ENCODE measurements at places on chromosomes 13 and 19.

- DNase-seq = no peak
These were observed 8.8 kb downstream of the SCEL start for GRCh38 chr13:77544355-77544754.

DNA sequence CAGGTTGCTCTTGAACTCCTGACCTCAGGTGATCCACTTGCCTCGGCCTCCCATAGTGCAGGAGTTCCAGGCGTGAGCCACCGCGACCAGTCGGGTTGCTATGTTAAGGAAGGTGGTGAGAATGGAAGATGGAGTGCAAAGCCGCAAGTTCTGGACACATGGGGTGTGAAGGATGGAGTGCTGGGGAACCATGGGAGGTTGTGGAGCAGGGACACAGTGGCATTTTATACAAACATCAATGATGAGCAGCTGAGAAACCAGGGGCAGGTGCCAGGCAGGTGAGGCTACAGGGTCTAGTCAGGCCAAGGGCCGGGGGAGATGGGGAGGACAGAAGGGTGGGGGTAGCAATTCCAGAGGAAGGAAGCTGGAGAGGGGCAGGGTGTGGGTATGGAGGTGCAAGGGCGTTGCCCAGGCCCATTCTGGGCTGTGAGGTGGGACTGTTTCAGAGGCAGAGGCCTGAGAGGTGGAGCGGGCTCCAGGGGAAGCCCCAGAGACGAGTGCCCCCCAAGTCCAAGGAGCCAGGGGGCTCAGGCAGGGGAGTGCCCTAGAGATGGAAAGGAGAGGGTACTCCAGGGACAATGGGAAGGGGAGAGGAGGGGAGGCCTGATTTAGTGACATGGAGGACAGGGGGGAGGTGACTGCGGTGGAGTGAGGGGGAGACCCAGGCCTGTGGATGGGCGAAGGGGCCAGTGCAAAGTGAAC lies 1.9 kb upstream of the RAX2 start:
- DNase-seq = no peak

DNA sequence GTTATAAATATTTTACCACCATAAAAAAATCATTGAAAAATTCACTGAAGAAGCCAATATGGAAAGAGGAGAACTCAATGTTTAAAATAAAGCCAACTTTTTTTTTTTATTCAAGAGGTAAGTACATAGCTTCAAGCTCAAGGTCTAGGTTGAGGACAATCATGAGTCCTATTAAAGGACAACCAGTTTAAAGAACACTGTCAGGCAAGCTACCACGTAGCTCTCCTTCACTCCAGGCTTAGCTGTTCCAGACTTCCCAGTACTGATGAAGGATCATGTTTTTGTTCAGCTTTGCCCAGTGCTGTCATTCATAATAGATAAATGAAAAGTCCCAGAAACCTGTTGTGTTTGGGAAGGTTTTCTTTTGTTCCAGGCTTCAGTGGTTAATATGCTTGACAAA lies 10.0 kb upstream of the MLNR start:
- no peak for DNase-seq

DNA sequence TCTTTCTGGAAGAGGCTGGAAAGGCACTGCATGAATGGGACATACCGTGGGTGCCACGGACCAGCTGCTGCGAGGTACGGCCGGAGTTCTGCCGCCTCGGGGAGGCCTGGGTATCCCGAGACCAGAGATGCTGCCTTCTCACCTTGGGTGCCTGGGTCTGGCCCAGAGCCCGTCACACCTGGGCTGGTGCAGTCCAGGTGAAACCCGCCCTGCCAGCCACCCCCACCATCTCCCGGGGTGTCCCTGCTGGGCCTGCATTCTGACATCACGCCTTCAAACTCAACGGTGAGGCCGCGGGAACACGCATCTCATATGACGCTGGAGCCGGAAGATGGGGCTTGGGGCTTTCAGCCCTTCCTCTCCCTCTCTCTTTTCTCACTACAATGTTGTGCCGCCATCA lies 98.0 kb downstream of the GADD45B start:
- no peak for DNase-seq

DNA sequence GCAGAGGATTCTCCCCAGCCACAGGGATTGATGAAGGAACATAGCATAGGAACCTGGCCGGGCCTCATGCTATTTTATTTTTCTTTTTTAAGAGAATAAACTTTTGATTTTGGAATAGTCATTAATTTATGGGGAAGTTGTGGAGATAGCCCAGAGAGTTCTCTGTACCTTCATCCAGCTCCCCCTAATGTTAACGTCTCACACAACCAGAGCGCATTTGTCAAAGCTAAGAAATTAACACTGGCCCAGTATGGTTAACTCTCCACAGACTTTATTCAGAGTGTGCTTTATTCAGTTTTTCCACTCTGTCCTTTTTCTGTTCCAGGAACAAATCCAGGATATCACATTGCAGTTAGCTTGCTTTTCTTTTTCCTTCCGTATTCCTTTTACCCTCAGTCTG lies 59.4 kb downstream of the RGCC start:
- no peak for DNase-seq

DNA sequence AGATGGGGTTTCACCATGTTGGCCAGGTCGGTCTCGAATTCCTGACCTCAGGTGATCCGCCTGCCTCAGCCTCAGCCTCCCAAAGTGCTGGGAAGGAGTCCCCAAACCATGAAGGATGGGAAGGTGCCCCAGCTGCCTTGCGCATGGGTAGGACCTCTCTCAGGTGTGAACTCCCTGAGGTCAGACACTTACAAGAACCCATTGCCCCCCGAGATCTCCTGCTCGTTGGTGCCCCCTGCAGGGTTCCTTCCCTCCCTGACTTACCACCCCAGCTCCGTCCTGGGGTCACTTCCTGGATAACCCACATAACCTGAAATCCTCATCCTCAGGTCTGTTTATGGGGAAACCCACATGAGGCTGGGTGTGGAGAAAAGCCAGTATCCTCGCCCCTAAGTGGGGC lies 41.7 kb downstream of the UNC13A start:
- no peak for DNase-seq

- DNase-seq = no peak
These were observed 30.9 kb upstream of the CYP2B6 start for GRCh38 chr19:40960062-40960685.

GRCh38 chr19:45115809-45116615 lies 23.0 kb downstream of the PPP1R37 start:
- DNase-seq = no peak

DNA sequence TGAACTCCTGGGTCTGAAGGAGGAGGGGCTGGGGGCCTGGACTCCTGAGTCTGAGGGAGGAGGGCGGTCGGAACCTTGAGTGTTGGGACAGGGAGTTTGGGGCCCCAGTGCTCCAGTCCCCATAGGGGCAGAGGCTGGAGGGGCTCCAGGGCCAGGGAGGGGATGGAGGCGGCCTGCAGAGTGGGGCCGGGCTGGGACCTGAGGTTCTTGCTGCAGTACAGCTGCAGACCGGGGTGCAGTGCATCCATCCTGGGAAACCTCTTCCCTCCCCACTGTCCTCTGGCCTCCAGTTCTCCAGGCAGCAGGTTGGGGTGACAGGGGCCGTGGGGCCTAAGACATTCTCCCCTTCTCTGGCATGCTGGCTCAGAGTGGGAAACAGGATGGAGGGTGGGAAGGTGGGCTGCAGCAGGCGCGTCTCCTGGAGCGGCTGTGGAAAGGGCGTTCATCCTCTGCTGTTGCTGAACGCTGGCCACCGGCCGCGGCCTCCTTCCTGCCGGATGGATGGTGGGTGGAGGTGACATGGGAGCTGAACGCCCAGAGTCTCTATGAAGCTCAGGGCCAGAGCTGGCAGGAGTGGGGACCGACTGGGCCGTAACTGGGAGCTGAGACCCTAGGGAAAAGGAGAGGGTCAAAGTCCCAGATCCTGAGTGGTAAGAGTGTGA lies 1.6 kb downstream of the BRSK1 start:
- DNase-seq = no peak

- DNase-seq = no peak
These were observed 18.6 kb upstream of the TIMM44 start for GRCh38 chr19:7961920-7962626.

DNA sequence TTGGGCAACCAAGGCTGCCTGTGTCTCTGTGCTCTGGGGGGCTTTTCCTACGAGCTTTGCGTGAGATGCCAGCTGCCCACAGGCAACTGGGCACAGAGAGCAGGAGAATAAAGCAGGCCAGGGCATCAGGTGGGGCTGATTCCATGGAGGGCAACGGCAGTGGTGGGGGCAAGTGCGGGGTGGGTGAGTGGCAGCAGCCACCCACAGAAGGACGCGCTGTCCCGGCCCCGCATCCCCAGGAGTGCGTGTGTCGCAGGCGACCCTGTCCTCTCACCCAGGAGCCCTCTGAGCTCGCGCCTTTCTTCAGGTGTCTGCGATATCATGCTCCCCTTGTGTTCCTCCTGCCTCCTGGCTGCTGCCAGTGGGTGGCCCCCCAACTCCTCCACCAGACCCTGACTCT lies 67.4 kb downstream of the MCF2L start:
- DNase-seq = no peak

GRCh38 chr19:13808856-13809255 lies 13.6 kb downstream of the ZSWIM4 start:
- DNase-seq = no peak

GRCh38 chr13:112896736-112897602 lies 72.0 kb upstream of the MCF2L start:
- no peak for DNase-seq

GRCh38 chr13:93173654-93174053 lies 53.0 kb upstream of the GPC6 start:
- DNase-seq = no peak

All from activated CD8-positive, alpha-beta memory T cell treated with anti-CD3 and anti-CD28 coated beads for 48 hours (primary cell).